ENCODE measurements at places on chromosomes 7 and 10.

DNA sequence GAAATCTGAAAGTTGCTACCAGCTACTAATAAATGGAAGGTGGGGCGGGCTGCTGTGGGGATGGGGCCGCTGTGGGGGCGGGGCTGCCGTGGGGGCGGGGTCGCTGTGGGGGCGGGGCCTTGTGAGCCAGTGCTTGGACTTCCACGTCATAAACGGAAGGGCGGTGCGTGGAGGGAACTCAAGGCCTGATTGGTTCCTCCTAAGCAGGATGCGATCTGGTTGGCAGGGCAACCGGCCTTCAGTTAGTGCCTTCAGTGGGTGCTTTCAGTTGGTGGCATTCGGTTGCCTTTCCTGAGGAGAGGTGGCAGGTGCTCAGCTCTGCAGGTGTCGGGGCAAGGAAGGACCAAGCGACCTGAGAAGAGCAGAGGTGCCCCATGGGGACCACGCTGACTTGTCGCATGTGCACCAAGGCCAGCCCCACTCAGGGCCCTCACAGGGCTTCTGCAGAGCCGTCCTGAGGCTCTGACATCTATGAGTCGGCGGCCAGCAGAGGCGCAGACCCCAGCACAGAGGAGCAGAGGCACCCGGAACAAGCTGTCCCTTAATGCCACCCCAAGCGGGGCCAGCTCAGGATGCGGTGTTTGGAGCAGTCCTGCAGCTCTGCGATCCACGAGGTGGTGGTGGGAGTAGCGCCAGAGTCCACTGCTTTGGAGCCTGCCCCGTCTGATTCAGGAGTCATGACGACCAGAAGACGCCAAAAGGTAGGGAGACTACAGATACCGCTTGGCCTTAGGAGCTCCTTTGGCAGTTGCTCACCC, 54.4 kb upstream of the PDSS1 start:
- DNase-seq, result no peak

GRCh38 chr10:14191871-14192270, 138.9 kb downstream of the FRMD4A start:
- DNase-seq, result no peak

GRCh38 chr7:39607865-39608264, 15.5 kb upstream of the RALA start:
- no peak for DNase-seq

GRCh38 chr7:32453341-32454011, 36.7 kb downstream of the LSM5 start:
- no peak for DNase-seq

DNA sequence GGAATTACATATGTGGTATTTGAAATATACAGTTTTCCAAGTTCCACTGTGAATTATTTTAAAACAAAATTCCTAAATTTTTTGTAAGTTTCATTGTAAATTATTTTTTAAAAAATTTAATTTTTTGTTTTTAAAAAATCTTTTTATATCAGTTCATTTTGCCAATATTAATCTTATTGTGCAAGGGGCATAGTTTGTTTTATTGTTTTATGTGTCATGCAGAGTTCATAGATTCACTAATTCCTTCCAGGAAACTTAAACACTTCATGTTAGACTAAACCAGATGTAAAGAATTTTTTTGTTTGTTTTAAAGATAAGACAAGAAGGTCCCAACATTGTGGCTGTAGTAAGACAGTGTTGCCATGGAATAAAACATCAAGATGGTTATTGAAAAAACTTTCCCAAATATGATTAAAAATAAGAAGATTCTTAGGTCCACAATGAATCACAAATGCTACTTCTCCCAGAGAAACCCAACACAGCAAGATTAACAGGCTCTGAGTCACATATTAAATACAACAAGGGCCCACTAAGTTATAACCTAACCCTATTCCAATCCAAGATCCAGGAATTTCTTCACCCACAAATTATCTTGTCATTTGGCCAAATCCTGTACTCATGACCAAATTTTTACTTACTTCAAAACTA, 464.7 kb upstream of the IGFBP3 start:
- no peak for DNase-seq

- no peak for DNase-seq
These were observed 41.4 kb downstream of the MRC1 start for GRCh38 chr10:17850501-17850900.

- no peak for DNase-seq
These were observed 336.2 kb downstream of the WDR11 start for GRCh38 chr10:121187391-121187790.

Measured in activated CD4-positive, CD25-positive, alpha-beta regulatory T cell (primary cell).